Ammon's horn (tissue), 1 donor: ENCODE measurements at places on chromosomes 16 and 17.
A peak's percentile ranks its signal among the peaks of the same experiment; 100 is the strongest.

- DNase-seq, result no peak
Measured at GRCh38 chr16:78170494-78170933, 71.1 kb downstream of the WWOX start.

DNA sequence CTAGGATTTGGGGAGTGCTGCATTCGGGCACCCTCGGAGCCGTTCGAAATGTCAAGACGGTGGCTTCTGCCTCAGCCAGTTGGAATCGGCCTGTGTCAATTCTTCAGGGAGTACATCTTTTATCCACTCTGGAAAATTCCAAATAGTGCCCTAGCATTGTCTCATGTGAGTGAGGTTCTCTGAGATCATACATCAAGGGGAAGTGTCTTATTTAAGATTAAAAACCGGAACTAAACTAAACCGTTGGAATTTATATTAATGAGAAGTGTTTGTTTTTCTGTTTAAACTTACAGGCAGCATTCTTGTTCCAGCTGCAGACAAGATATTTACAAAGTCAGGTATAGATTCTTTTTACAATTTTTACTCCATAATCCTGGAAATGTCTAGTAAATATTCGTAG, 56.8 kb downstream of the SLC47A1 start:
- no peak for DNase-seq

DNA sequence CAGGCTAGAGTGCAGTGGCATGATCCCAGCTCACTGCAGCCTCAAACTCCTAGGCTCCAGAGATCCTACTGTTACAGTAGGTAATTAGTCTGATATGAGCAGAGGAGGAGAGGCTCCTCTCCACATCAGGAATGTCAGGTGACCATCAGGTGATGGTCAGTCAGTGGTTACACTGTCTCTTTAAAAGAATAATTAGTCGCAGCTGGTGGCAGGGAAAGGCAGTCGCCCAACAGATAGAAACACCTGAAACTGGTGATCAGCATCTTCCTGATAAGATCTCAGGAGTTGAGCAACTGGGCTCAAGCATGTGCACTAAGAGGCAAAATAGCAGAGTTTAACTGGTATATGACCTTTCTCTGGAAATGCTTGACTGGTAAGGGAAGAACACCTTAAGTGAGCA, 21.5 kb upstream of the ABCA5 start:
- no peak for DNase-seq

DNA sequence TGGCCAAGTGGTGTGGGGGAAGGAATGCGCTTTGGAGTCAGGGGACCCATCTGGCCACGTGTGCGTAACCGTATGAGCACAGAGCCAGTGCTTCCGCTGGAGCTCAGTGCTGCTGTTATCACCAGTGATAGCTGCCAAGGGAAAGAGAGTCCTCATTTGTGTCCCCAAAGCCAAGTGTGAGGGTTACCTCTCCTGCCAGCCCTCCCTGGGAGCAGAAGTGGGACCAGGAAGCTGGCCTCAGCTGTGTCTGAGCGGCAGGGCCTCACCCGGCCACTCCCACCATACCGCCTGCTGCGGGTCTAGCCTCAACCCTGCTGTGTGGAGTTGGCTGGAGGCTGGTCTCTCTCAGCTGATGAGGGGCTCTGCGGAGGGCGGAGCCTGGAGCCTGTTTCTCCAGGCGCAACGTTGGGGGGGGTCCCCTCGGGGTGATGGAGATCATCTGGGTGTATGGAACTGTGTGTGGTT, 44.5 kb downstream of the MEAK7 start:
- no peak for DNase-seq

DNA sequence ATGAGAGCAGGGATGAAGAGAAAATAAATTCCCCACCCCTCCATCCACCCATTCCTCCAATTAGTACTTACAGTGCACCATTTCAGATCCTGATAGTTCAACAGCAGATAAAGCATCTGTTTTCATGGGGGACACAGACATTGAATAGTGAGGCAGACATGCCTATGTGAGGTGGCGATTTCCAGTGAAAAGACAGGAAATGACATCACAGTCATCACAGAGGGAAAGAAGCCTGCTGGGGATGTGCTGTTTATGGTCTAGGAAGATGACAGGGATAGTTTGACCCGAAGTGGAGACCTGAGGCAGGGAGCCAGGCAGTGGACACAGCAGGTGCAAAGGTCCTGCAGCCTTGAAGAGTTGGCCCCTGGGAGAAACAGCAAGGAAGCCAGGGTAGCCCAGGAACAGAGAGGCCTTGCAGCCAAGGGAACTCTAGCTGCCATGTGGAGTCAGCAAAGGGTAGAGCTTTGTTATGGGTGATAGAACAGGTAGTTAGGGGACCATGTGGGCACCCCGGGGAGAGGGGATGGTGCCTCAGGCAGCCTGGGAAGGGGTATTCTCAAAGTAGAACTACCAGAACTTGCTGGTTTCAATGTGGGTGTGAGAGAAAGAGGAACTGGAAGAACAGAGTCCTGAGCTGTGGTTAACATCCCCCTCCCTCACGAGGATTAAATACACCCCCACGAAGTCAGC, 256.6 kb downstream of the CPPED1 start:
- peak; percentile 27 for DNase-seq

- peak; percentile 40 for DNase-seq
Measured at GRCh38 chr16:57422026-57422944, 17.7 kb downstream of the CCL17 start.

GRCh38 chr17:80260069-80260535, 550 bp upstream of the RNF213 start:
- no peak for DNase-seq
